Right lung (tissue), 10 donors: ENCODE measurements at places on chromosomes 4 and X. TPM values are rescaled to one million over a fixed set of nuclear protein-coding genes. Genes with fewer than 3 reads are reported as not detected.

The GATB gene
- polyA plus RNA-seq: 21.2 TPM

The ARFIP1 gene
- 41.7 TPM for polyA plus RNA-seq

The GUCY2F gene
- not detected for polyA plus RNA-seq

The FAAH2 gene
- polyA plus RNA-seq: 11.4 TPM

The ADH5 gene
- 270 TPM for polyA plus RNA-seq

DNA sequence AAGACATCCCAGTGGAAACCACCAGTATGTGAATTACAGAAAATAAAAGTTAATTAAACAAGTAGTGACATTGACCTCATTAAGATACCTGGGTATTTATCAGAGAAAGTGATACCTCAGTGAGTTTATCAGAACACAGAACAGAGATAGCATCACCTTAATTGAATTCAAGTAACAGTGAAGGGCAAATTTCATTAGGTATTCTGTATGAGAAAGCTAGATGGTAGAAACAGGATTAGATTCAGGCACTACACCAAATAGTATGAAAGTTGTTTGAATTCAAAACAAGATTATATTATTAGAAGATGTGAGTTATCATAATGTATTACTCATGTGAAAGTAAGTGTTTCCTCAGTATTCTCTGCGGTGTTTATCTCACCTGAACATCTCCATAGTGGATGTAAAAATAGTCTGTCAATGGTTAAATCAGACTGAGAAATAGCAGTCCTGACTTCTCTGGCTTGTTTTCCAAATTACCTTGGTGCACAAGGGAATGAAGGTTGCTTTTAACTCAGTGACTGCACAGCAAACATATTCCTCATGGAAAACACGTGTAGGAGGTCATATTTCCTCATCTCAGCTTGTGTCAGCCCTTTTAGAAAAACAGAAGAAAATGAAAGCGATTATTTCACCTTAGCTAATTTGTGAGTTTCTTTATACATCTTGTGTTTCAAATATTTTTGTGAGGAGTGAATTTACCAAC is 79.9 kb upstream of the PCDH18 start:
- no peak for DNase-seq

DNA sequence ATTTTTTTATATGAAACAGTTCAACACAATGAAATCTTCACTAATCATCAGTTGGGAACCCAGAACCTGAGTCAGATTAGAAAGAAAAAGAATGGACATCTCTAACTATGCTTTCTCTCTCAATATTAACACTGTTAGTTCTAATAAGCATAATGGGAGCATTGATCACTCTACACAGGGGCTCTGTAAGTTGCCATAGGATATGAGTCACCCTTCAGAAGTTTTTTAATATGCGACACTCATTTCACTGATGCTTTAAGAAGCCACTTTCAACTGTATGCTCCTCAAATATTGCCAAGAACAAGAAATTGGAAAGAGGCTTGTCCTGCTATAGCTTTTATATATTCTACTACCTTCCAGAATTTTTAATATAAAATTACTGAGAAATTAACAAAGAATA is 187.0 kb downstream of the AASDH start:
- DNase-seq: no peak

GRCh38 chrX:137848266-137848905 is 282.5 kb downstream of the ZIC3 start:
- no peak for DNase-seq

DNA sequence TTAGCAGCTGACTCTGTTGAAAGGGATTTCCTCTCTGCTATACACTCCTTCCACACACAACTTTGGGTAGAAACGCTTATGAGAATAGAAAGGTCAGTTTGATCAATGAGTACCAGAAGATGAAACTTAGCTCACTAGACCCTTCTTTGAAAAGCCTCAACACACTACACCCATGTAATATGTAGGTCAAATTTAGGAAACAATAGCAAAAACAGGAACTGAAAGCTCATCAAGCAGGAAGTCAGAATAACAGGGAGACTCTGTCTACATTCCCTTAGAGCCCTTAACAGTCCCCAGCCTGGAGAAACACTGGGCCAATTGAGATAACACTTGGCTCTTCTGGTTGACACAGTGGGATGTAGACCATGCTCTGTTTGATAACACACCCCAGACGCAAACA is 30.7 kb downstream of the SRPX2 start:
- DNase-seq: no peak

DNA sequence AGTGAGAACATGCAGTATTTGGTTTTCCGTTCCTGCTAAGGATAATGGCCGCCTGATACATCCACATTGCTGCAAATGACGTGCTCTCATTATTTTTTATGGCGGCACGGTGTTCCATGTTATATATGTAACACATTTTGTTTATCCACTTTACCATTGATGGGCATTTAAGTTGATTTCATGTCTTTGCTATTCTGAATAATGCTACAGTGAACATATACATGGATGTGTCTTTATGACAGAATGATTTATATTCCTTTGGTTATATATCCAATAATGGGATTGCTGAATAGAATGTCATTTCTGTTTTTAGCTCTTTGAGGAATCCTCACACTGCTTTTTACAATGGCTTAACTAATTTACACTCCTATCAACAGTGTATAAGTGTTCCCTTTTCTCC is 1223.2 kb downstream of the RAPGEF2 start:
- no peak for DNase-seq

- DNase-seq: no peak
Observed at GRCh38 chrX:19875050-19875431, 12.4 kb downstream of the SH3KBP1 start.

- DNase-seq: no peak
Observed at GRCh38 chr4:2247128-2248043, 5.5 kb upstream of the HAUS3 start.
